Effector CD4-positive, alpha-beta T cell (primary cell): ENCODE measurements at places on chromosomes 1 and 21.

DNA sequence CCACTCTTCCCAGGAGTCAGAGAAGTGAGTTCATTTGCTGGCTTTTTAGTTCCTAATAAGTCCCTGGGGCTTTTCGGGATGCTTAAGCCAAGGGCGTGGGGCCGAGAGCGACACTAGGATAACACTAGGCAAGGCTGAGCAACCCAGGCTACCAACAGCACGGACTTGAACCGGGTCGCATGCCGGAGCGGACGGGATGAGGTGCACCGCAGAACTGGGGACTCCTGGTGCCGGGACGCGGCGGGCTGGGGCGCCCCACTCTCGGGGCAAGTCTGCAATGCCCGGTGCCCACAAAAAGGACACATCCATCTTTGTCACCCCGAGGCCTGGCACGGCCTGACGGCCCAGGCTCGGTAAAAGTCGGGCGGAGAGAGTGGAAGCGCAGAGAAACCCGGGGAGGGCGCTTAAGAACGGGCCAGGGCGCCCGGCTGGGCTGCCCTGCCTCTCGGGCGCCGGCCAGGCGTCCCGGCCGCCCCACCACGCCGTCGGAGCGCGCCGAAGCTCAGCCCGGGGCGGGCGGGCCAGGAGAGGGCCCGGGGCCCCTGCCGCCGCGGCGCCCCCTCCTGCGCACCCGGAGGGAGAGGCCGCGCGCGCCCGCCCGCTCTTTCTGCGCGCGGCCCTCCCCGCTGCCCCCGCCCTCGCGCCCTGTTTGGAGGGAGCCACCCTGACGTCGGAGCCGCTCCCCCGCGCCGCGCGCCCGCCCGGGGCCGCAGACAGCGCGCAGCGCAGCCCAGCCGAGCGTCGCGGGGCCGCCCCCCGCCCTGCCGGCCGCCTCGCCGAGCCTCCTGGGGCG lies at the start of gene NBL1:
TSS of gene NBL1 (plus strand) at position 710 of the 793 bp plus-strand sequence. CDS start 10,720 bp downstream, outside the sequence.
- DNase-seq, result peak; percentile 58

DNA sequence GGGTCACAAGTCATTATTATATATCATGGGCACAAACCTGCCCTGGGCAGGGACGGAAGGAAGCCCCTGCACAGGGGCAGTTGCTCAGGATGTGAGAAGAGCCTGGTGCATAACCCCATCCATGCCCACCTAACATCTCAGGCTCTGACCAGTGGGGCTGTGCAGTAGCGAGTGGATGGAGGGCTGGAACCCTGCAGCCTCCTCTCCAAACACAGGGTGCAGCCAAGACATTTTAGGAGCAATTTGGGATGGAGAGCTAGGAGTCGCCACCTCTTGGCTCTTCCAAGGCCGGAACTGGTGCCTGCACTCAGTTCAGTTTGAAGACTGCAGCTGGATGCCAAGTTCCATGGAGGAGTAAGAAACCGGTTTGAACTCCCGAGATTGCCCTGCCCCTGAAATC lies 2.8 kb downstream of the MX1 start:
- no peak for DNase-seq

- no peak for DNase-seq
Observed at GRCh38 chr1:226123212-226123560, 60.7 kb downstream of the H3-3A start.

DNA sequence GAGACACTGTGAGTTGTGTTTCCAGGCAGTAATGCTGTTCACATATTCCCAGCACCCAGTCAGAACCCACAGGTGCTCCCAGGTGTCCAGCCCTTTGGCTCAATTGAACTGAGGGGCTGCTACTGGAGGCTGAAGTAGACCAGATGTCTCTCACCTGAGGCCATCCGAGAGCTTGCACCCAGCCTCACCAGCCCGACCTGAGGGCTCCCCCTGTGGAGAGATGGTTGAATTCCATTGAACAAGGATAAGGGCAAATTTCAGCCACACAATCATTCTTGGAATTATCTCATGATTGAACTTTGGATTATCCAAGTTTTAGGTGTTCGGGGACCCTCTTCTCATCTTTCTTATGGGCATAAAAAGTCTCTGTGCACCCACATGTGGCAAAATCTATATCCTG lies 52.1 kb downstream of the OBSCN start:
- DNase-seq, result no peak

- DNase-seq, result no peak
Observed at GRCh38 chr1:165828669-165829329, 1.4 kb downstream of the UCK2 start.

DNA sequence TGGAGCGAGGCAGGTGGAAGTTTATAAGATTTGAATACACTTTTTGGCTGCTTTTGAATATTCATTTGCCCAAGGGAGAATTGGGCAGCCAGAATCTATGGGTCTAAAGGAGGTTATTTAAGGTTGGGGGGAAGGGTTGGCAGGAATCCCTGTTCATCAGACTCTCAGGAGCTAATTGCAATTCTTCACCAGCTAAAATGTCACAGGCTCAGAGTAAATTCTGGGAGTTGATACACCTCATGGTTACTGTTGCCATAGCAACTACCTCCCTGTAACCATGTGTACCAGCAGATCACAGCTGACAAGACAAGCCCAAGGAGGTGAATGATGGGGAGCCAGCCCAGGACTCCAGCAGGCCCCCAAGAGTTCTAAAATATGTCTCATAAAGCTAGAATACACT lies 75.5 kb downstream of the CAMK2N1 start:
- DNase-seq, result no peak

DNA sequence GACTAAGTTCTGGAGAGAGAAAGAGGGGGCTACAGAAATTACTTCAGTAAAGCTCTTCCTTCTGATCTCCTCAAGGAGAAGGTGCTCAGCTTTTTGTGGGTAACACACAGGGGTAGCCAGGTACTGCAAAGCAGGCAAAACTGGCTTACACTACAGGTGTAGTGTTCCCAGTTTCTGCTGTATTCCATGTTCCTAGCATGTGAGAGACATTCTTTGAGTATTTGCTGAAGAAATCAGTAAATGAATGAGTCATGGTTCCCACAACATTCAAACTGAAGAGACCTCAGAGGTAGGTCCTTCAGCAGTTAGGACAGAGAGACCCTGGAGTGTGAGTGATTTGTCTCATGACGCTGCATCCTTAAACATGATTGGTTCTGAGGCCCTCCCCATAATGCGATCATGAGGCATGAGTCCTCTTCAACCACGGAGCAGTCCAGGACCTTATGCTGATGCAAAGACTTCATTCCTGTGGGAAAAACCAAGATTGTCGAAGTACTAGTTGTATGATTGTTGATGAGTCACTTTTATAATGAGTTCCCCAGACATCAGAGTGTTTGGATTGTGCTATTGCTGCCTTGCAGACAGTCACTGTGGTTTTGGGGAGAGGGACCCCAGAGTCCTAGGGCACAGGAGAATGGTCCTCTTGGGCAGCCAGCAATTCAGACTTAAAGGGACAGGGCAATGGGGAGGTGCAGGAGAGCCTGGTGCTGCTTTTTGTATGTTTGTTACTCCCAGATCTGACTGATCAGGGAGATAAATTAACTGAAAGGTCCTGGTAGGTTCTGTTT lies 2.7 kb upstream of the OR10J4 start:
- DNase-seq, result no peak

GRCh38 chr1:115475252-115475651 lies 137.2 kb upstream of the NGF start:
- DNase-seq, result no peak

DNA sequence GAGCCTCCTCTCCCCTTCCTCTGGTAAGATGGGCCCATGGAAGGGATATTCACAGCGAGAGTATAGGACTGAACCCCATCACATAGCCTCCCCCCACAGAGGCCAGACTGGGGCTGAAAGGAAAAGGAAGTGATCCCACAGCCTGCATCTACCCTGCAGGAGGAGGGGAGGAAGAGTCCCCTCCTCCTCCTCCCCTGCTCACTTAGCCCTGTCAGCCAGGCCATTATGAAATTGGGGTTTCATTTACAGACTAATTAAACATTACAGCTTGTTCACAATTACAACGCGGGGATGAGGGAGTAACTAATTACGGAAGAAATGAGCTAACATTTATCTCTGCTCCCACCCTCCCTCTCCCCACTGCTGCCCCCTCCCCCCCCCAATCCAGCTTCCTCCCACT lies 25.4 kb downstream of the DMAP1 start:
- no peak for DNase-seq

DNA sequence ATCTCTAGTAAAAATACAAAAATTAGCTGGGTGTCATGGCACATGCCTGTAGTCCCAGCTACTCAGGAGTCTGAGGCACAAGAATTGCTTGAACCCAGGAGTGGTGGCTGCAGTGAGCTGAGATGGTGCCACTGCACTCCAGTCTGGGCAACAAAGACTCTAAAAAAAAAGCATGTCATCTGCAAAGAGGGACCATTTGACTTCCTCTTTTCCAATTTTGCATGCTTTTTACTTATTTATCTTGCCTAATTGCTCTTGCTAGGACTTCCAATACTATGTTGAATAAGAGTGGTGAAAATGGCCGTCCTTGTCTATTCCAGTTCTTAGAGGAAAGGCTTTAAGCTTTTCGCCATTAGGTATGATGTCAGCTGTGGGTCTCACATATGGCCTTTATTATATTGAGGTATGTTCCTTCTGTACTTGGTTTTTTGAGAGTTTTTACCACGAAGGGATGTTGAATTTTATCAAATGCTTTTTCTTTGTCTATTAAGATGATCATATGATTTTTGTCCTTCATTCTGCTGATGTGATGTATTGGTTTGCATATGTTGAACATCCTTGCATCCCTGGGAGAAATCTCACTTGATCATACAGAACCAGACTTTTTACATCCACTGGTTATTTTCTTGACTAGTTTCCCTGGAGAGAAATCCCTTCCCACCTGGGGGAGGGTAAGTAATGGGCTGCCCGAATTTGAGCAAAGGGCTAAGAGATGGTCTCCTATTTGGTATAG lies 17.0 kb upstream of the RAP1GAP start:
- no peak for DNase-seq

- peak; percentile 73 for DNase-seq
Observed at GRCh38 chr1:35451125-35451528, 106.1 kb downstream of the KIAA0319L start.

DNA sequence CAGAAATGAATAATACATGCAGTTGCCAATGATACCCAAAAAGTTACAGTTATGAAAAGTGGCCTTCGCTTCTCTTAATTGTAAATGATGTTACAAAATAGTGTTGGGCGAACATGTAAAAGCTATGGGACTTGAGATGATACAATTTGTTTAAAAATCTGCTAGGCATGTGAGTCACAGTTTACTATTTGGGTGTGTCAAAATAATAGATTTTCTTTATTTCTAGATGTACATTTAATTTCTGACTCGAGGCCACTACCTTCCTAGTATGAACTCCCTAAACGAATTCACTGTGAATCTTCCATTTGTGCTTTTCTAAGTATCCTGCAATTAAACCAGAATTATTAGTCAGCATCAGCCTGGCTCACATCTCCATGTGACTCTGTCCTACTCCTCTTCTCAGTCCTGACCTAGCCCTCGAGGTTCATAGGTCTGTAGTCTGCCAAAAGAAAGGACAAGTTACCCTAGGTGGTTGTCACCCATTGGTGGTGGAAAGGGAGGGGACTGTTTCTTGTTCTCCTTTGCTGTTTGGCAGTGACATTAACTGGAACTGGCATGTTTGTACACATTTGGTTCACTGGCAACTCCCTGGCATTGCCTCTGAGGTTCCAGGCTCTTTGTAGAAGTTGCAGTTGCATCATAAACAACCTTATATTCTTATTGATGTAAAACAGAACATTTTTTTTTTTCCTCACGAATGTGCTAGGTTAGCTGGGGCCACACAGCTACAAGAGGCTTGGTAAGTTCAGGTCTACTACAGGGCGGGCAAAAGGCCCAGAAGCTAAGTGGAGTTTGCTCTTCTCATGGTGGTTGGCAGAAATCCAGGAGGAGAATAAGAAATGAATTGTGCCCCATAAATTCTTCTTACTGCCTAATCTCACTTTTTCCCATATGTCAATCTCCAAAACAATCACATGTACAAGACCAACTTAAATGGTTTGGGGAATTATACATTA lies 746.5 kb upstream of the ADAMTS5 start:
- DNase-seq, result no peak

- DNase-seq, result no peak
Observed at GRCh38 chr1:183520379-183520778, 48.1 kb downstream of the SMG7 start.

- DNase-seq, result peak; percentile 54
Observed at GRCh38 chr1:108125312-108126138, 74.6 kb downstream of the SLC25A24 start.

GRCh38 chr1:76336931-76337371 lies 262.4 kb downstream of the ST6GALNAC3 start:
- no peak for DNase-seq

DNA sequence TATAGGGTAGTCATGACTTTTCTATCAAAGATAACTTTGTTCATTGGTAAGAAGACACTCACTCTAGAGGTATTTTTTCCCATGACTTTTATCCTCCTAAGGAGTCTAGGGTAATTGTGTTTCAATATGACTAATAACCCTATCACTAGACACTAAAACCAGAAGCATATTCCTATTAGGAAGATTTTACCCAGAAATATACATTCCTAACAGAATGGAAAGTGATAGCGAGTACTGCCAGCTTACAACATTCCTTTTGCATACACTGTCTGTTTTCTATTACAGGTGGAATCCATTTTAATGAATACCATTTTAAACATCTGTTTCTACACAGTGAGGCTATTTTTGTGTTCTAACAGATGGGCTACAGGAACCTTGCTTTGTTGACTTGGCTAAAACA lies 31.4 kb upstream of the C1orf185 start:
- DNase-seq, result no peak

GRCh38 chr1:108862698-108863477 lies 6.0 kb upstream of the AKNAD1 start:
- no peak for DNase-seq

- no peak for DNase-seq
Observed at GRCh38 chr1:210467440-210468043, 138.8 kb downstream of the HHAT start.

GRCh38 chr1:154351363-154352068 lies 26.2 kb downstream of the ATP8B2 start:
- DNase-seq, result no peak

DNA sequence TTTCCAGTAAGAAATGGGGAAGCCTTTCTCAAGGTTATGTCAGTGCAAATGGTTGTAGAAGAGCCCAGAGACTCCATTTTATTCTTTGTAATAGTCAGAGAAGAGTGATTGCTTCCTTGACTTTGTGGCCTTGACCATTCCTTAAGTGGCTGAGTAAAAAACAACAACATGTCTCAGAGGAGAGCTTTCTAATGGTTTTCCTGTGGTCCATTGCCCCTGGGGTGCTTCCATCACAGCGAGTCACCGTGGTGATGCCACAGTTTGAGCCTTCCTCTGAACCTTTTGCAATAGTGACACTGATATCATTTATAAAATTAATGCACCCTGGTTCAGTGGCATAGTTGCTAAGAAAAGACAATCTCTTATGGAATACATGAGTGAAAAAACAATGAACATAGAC lies 38.6 kb downstream of the PAPPA2 start:
- DNase-seq, result no peak

DNA sequence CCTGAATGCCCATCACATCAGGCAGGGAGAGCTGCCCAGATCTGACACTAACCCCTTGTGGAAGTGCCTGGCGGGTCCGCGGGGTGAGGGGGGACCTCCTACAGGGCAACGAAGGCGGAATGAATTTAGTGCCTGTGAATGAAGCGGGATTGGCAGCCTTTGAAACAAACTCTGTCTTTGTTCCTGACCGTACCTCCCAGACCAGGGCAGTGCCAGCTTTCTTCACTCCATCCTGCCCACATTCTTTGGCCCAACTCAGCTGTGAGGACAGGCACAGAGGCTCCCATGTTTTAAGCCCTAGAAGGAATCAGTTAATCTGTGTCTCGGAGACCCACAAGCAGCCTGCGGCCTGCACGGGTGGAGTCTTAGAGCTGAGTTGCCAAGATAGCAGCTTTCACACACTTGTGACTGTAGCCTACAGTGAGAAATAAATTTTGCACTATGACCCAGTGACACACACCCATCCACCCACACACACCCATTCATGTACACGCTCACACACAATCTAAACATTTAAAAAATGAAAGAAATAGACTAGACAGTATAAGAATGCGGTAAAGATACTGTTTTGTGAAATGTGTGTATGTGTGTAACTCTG lies 60.1 kb upstream of the USP24 start:
- no peak for DNase-seq
